ENCODE measurements at places on chromosomes 11 and 22.

- DNase-seq: no peak
Measured at GRCh38 chr11:70586261-70587074, 188.1 kb downstream of the CTTN start.

GRCh38 chr11:12537778-12538401 is 136.3 kb upstream of the TEAD1 start:
- no peak for DNase-seq

GRCh38 chr11:67599149-67599548 is 7.6 kb upstream of the NDUFV1 start:
- no peak for DNase-seq

- no peak for DNase-seq
Measured at GRCh38 chr11:36376009-36376887, 80.2 kb downstream of the PRR5L start.

DNA sequence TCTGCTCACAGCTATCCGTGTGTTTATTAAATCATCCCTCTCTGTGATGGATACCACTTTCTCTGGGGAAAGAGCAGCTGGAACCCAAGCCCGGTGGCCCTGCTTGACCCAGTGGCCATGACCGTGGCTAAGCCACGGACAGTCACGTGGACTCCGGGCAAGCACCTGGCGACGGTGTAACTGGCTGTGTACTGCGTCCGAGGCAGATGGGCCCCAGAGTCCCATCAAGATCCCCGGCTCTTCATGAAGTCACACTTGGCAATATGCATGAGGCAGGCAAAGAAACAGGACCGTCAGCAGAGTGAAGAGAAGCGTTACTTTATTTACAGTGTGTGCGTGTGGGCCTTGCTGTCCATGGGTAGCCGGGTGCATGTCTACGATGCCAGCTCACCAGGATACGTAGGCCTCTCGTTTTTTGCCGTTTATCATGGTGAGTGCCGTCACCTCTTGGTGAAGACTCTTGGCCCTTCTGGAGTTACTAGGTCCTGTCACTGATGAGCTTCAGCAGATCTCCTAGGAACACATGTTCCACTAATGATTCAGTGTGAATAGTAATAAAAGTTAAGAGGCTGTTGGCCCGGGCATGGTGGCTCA is 366.3 kb downstream of the TBC1D22A start:
- DNase-seq: no peak

- no peak for DNase-seq
Measured at GRCh38 chr22:43300891-43301676, 42.1 kb downstream of the SCUBE1 start.

Data from stimulated activated CD4-positive, alpha-beta T cell treated with anti-CD3 and anti-CD28 coated beads, Interleukin-1b, Interleukin-23, amount 100 ng/mL, for 4 hours (primary cell).